ENCODE measurements at places on chromosomes 7 and 10.

GRCh38 chr7:130387628-130388403 is 7.5 kb downstream of the CPA1 start:
- peak; percentile 67 for DNase-seq

DNA sequence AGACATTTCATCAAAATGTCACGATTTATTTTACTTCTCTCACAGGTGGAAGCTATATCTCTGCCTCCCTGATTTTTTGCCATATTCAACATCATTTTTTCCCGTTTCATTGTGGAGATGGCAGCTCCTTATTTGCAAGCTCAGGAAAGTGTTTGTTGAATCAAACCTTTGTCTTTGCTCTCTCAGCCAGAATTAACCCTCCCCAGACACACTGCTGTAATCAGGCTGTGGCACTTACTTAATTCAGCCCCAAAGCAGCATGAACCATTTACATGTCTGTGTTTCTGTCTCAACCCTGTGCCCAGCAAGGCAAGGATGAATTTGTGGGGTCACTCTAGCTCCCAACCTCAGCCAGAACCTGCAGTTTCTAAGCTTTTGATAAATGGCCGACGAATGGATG is 397.2 kb downstream of the TCERG1L start:
- DNase-seq = no peak

DNA sequence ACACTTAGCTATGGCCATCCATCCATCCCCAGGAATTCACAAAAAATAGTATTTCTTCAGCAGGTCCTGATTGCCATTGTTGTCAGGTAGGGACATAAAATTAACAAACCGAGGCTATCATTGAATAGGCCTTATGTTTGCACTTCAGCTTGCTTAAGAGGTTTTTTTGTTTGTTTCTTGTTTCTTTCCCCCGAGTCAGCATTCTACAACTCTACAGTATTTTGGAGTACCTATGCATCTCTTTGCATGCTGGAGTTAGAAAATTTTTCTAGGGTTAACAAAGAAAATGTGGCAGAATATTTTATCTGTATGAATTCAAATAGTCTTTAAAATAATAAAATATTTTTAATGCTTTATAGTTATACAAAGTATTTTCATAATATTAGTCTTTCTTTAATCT is 26.3 kb downstream of the CHRM2 start:
- DNase-seq = no peak

GRCh38 chr10:22792161-22792560 is 77.8 kb upstream of the PIP4K2A start:
- no peak for DNase-seq

DNA sequence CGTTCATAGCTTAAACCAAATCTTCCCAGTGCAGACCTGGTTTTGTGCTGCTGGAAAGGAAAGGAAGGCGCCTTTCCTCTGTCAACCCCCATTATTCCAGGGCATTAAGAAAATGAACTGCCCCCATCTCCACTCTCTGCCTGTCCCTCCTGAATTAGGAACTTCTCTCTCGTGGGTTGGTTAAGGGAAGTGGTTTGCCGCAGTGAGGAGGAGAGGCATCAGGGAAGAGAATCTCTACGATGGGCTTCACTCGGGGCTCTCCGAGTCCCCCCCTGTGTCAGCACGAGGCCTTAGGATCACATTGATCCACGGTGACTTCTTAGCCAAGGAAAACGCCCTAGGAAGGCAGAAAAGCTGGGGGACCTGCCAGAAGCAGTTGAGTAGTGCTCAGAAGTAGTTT is 53.9 kb upstream of the LYZL2 start:
- DNase-seq = no peak

DNA sequence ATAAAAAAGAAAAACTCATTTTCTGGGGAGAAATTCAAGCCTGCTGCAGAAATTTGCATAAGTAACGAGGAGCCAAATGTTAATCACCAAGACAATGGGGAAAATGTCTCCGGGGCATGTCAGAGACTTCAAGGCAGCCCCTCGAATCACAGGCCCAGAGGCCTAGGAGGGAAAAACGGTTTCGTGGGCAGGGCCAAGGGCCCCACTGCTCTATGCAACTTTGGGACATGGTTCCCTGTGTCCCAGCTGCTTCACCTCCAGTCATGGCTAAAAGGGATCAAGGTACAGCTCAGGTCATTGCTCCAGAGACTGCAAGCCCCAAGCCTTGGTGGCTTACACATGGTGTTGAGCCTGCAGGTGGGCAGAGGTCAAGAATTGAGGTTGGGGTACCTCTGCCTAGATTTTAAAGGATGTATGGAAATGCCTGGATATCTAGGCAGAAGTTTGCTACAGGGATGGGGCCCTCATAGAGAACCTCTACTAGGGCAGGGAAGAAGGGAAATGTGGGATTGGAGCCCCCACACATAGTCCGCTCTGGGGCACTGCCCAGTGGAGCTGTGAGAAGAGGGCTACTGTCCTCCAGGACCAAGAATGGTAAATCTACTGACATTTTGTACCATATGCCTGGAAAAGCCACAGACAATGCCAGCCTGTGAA is 8.4 kb downstream of the MACC1 start:
- no peak for DNase-seq

DNA sequence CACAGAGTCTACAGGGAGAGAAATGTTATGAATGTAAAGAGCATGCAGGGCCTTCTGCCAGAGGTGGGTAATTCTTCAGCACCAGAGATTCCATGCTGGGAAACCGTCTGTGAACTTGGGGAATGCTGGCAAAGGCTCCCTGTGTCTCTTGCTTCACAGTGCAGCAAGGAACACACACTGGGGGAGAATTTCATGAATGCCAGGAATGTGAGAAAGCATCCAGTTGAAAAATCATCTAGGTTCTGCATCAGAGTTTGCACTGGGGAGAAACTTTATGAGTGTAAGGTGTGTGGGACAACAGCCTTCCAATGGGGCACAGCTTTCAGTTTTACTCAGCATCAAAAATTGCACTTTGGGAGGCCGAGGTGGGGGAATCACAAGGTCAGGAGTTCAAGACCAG is 224.3 kb upstream of the IGFBP3 start:
- DNase-seq = peak; percentile 100

- no peak for DNase-seq
Observed at GRCh38 chr10:5165738-5166137, 19.2 kb downstream of the AKR1C8 start.

DNA sequence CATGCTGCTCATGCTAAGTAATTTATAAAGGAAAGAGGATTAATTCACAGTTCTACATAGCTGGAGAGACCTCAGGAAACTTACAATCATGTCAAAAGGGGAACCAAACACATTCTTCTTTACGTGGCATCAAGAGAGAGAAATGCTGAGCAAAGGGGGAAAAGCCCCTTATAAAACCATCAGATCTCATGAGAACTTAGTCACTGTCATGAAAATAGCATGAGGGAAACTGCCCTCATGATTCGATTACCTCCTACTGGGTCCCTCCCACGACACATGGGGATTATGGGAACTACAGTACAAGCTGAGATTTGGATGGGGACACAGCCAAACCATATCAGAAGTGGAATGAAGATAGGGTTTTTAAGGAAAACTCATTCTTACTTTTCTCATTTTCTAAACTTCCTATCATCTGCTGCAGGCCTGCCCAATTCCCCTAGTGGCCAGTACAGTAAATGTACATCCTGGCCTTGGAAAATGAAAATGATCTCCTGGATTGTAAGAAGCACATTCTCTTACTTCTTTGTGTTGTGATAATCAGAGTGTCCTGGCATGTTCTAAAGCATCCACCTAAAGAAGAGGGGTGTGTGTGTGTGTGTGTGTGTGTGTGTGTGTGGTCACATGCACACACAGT is 421.5 kb downstream of the LRMDA start:
- no peak for DNase-seq

DNA sequence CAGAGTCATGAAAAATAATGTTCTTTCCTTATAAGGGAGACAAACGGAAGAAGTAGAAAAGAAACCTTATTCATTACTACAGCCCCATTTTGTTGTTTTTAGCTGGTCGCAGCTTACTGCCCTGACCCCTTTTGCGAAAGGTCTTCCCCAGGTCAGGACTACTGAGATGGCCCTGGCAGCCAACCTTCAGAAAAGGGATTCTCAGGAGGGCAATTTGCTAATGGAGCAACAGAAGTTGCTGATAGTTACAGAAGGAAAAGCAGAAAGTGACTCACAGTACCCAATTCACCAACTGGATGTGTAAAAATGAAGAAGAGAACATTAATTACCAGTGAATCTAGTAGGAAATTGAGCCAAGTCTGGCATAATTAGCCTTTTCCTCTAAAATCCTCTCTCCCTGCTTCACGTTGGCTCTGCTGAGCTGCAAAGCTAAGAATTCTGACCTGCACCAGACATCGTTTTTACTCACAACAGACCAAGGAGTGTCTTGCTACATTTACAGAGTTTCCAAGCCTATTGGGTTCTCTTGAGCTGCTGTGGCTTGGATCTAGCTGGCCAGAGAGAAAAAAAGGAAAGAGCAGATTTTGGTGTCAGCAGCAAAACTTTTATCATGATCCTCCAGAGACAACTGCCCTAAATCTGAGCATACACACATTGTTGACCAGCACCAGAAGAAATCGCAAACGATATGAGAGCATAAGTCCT is 499.9 kb upstream of the FZD8 start:
- no peak for DNase-seq

DNA sequence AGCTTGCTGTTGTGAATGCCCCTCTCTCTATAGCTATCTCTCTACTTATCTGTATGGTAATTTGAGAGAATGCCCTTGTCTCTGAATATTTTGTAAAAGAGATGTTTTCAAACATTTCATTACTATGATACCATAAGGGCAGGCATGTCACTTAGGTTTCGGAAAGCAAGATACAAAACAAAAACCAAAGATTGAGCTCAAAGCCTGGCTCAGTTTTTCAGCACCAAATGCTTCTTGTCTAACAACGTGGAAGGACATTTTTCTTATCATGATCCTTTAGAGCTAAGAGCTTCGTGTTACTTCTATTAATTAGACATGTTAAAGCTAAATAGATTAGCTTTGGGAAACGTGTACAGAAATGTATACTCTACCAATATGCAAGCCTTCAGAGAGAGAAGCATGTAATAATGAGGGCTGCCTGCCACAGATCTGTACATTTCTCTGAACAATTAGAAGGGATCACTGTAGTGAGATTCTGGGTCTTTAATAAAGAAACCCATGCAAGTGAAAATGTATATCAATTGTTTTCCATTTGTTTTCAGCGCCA is 148.9 kb downstream of the ARID5B start:
- no peak for DNase-seq

- DNase-seq = no peak
Observed at GRCh38 chr10:61001731-61002122, 57.7 kb upstream of the RHOBTB1 start.

DNA sequence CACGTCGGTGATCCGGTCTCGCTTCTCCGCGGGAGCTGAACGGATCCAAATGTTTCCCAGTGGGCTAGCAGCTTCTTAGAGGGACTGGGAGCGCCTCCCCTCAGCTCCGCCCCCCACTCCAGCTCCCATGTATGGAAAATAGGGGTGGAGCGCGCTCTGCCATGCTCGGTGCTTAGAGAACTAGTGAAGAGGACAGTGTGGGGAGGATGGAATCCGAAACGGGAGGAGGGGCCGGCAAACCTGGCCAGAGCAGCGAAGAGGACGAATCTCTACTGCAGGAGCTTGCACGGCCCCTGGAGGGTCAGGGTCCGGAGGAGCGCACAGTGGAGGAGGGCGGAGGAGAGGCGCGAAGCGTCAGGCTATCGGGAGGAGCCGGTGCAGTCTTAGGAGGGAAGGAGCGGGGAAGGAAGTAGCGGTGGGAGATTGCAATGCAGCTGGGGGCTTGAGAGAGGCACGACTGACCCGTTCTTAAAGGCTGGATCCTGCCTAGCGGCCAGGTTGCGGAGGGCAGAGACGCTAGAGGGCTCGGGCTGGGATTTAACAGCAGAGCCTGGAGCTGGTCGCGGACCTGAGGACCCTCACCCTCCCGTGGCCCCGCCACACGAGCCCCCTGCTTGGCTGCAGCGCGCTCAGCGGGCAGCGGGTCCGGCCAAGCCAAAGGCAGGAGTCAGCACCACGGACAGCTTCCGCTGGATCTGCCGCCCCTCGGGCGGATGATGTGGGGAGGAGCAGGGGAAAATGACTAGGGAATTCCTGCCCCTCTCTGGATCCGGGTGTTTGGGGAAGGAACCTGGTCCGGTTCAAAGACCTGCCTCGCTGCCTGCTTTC is at the start of gene PRLHR:
PRLHR (minus strand) TSS at position 51 of the 828 bp plus-strand sequence. CDS start 404 bp downstream, outside the sequence.
- DNase-seq = no peak

GRCh38 chr10:106440767-106441166 is 723.7 kb downstream of the SORCS1 start:
- DNase-seq = no peak

DNA sequence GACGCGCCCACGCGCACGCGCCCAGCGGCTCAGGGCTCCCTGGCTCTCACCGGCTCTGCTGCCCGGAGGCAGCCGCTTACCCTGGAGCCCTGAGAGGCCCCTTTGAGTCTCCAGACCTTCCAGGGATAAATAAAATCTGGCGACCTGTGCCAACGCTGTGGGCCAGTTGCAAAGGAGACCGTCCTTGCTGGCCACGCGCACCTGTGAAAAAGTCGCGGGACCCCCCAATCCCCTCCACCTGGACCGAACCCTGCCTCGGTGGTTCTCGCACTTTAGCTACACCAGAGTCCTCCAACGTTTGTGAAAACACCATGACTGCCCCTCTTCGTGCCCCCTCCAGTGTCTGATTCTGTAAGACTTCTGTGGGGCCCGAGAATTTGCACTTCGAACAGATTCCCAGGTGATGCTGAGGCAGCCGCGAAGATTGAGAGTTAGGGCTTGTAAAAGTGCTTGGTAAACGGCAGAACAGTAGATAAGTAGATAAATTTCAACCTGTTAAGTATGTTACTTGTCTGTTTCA is 102.4 kb upstream of the SVIL start:
- DNase-seq = no peak

DNA sequence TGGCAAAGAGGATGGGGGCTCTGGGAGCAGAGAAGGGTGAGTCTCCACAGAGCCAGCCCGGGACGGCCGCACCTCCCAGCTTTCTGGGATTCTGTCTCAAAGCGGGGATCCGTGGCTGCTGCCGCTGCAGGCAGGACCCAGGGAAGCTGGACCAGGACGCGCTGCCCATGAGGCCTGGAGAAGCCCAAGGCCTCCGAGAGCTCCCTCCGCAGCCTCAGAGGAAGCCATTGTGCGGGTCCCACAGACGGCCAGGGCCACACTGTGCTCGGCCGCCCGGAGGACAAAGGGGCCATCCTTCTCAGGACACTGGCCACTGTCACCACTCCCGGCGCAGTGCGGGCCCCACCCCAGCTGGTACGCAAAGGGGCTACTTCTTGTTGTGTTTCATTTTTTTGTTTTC is 79.3 kb upstream of the PDGFA start:
- DNase-seq = no peak

Data from EL (cell line).